ENCODE measurements at places on chromosomes 11 and 22.
A peak's percentile ranks its signal among the peaks of the same experiment; 100 is the strongest.

DNA sequence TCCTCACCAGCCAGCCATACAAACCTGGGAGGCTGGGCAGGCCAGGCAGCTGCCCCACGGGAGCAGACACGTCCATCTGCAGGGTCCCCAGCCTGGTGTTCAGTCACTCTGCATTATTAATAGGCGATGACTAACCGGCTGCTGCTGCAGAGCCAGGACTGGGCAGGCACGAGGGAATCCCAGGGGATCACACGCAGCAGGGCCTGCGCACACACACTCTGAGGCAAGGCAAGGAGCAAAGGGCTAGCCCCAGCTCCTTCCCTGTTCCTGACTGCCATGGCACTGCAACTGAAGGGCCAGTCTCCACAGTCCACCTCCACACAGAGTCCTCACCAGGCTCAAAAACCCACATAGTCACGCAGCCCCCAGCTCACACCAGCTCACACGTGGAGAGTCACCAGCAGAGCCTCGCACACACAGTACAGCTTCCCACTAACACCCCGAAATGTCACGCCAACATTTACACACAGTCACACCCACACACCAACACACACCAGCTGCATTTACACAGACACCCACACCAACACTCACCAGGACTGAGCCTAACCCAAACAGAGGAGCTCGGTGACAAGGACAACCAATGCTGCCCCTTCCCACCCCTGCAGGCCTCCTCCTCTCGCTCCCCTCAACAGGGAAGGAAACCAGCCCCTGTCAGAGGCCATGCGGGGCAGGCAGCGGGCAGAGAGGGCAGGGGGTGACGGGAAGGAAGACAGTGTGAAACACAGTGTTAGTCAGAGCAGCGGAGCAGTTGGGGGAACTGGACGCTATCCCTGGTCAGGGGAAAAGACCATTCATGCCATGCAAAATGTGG lies 47.3 kb downstream of the NRXN2 start:
- peak; percentile 50 for DNase-seq

- no peak for DNase-seq
Observed at GRCh38 chr11:1887451-1888346, 4.0 kb downstream of the PRR33 start.

DNA sequence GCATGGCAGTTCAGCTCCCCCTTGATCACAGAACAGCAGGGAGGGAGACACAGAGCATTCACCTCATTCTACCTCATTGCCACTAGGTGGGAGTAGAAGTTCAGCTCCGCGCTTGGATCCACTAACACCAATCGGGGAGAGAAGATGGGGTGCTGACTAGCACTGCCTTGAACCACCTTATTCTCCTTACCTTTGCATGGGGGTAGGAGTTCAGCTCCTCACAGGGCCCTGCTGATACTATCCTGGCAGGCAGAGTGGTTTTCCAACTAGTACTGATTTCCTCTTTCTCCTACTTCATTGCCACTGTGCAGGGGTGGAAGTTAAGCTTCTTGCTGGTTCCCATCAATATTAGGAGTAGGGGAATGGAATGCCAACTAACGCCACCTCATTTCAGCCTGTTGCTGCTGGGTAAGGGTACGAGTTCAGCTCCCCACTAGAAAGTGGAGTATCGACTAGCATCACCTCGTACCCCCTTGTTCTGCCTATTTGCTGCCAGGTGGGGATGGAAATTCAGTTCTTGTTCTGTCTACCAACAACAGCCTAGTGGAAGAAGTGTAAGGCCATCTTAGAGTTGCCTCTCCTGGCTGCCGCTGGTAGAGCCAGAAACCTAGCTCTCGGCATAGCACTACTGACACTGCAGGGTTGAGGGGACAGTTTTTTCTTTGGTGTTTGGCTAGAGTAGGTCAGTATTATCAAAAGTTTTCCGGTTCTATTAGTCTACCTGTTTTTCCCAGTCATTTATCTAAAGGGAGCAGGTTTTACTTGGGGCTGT lies 550.9 kb upstream of the CCDC90B start:
- DNase-seq = peak; percentile 16

DNA sequence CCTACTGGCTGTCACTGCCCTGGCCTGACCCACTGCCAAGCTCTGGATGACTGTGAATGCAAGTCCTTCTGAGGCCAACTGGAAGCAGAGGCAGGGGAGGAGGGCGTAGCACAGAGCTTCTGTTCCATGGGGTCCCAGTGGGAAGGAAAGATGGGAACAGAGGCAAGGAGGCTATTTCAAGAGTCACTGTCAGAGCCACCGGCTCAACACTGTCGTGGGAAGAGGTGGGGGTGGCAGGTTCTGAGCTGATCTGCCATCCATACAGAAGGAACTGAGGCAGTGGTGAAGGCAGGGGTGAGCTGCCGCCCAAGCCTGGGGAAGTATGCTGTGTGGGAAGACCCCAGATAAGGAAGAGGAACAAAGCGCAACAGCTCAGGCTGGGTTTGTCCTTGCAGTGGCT lies 54.7 kb downstream of the SGSM3 start:
- no peak for DNase-seq

- DNase-seq = no peak
Observed at GRCh38 chr11:118215765-118216164, 9.0 kb downstream of the JAML start.

- no peak for DNase-seq
Observed at GRCh38 chr11:62505440-62506091, 41.0 kb downstream of the AHNAK start.

DNA sequence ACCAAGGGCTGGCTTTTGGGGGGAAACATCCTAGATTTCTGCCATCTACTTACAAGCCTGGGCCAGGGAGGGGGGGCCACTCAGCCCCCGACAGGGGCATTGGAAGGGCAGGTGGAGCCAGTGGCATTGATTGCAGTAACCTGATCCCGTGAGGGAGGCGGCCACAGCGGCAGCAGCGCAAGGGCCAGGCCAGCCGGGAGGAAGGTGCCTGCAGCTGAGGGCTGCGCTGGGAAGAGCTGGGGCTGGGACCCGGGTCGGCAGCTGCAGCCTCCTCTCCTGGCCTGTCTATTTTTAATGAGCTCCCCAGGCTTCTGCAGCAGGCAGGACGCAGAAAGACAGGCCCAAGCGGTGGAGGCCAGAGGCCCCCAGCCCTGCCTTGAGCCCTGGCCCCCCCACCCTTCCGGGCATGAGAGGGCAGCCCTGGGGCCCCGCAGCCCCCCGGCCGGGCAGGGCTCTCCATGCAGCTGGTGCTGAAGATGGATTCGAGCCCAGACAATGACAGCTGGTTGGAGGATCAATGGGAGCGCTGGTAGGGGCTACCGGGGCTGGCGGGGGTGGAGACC lies 10.6 kb downstream of the FREY1 start:
- no peak for DNase-seq

DNA sequence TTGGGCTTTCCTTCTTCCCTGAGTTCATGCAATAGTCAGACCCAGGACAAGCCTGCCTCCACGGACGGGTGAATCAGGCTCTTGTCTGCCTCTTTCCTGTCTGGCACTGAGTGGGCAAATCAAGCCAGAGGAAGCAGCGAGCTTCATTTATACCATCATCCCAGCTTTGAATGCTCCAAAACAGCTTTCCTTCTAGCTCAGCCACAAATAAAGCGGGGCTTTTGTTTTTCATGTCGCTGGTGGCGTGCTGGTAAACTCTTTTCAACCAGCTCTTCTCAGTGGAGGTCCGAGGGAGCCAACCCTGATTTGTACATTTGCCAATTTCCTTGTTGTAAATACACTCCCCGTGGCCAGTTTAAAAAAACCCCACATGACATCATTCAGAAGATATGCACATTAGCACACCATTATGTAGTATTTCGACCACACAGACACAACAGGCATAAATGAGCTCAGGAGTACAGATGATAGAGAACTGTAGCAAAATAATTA lies 8.6 kb downstream of the C11orf91 start:
- peak; percentile 89 for DNase-seq

DNA sequence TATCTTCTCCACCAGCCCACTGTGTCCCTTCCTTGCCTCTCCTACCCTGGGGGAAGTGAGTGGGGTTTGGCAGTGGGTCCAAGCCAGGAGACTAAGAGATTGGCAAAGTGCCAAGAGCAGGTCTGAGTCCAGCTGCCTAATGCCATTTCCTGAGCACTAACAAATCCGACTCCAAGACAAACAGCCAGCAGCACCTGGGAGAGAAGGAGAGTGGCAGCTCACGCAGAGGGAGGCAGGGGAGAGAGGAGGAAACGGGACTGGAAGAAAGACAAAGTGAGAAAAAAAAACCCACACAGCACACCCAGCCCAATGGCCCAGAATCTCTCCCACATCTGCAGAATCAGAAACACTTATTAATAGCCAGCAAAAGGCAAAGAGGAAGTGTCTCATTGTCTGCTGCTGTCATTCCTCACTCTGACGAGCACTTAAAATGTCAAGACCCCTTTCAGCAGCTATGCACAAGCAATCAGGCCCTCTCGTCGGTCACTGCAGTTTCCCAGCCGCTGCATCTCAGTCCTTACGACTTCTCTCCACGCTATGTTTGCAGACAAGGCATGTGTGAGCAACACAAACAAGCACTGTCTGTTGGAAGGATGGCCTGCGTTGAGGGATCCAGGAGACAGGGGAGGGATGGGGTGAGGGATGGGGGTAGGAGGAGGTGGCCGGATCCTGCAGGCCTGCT lies 558.4 kb upstream of the CADM1 start:
- no peak for DNase-seq

- DNase-seq = no peak
Observed at GRCh38 chr11:12200279-12200990, 90.0 kb downstream of the MICAL2 start.

- no peak for DNase-seq
Observed at GRCh38 chr22:37310815-37311595, 28.7 kb downstream of the CYTH4 start.

DNA sequence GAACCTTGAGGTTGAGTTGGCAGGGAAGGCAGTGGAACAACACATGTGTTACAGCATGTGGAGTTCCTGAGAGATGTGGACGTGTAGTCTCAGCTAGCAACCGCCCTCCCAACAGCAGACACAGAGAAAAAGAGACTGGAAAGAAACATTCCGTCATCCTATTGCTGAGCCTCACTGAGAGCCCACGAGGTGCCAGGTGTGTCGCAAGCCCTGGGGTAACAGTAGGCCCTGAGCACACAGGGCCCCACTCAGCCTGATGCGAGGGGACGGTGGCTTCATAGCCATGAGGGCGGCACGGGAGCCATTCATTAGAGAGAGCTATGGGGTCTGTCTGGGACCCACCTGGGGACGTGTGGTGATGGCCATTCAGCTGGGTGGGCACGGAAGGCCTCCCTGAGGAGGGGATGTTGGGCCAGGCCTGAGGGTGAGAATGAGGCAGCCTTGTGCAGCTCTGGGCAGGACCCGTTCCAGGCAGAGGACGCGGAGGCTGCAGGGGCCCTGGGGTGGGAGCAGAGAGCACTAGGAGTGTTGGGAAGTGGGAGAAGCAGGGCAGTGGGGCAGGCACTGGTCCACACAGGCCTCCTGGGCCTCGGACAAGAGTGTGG lies 26.2 kb downstream of the MPPED1 start:
- no peak for DNase-seq

DNA sequence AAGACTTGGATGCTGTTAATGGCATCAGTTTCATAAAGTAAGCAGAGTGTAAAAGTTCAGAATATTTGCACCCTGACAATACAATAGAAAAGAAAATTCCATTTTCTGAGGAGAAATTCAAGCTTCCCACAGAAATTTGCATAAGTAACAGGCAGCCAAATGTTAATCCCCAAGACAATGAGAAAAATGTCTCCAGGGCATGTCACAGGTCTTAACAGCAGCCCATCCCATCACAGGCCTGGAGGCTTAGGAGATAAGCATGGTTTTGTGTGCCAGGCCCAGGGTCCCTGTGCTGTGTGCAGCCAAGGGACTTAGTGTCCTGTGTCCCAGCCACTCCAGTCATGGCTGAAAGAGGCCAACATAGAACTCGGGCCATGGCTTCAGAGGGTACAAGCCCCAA lies 347.6 kb downstream of the LUZP2 start:
- DNase-seq = no peak

DNA sequence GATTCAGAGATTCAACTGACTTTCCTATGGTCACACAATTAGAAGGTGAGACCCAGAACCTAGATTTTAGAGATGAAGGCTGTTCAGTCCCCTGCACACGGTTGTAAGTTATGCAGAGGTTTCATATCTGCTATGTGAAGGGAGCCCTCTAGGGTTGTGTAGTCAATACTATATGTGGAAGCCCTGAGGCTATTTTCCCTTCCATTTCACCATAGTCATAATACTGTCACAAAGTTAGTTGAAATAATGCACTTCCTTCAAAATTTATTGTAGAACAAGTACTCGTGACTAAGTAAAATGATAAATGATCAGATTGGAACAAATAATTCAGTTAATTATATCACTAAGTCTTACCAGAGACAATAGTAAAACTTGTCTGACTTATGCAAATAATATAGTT lies 48.8 kb downstream of the ENDOD1 start:
- DNase-seq = no peak

DNA sequence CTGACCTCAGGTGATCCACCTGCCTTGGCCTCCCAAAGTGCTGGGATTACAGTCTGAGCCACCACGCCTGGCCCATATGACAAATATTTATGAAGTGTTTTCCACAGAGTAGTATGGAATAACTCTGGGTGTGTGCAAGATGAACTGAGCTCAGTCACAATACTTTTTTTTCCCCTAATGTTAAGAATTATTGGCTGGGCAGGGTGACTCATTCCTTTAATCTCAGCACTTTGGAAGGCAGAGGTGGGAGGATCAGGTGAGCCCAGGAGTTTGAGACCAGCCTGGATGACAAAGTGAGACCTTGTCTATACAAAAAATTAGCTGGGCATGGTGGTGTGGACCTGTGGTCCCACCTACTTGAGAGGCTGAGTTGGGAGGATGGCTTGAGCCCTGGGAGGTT lies 6.4 kb downstream of the PTPRJ start:
- no peak for DNase-seq

- no peak for DNase-seq
Observed at GRCh38 chr11:128492903-128493569, 94.3 kb downstream of the ETS1 start.
